ENCODE measurements at places on chromosomes 6 and 20.

DNA sequence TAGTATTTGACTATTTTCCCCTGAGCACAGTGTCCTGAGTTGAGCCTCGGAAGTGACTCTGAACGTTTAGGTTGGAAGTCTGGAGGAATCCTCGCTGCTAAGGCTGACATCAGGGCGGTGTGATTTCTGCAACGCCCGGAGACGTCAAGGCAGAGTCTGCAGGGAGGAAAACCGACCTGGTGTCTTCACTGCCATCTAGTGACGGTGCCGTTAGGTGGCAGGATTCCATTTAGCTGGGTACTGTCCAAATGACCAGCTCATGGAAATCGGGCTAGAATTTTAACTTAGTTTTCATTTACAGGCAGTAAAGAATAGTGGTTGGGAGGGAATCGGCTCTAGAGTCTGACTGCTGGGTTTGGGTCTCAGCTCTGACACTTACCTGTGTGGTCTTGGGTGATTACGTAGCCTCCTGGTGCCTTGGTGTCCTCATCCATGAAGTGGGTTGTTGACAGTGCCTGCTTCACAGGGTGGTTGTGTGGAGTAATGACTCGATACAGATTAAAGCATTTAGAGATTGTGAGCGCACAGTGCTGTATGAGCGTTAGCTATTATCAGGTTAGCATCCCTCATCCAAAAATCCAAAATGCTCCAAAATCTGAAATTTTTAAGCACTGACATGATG is 35.0 kb downstream of the FOXF2 start:
- no peak for DNase-seq

- no peak for DNase-seq
These were observed 37.9 kb downstream of the SCML4 start for GRCh38 chr6:107786179-107786578.

DNA sequence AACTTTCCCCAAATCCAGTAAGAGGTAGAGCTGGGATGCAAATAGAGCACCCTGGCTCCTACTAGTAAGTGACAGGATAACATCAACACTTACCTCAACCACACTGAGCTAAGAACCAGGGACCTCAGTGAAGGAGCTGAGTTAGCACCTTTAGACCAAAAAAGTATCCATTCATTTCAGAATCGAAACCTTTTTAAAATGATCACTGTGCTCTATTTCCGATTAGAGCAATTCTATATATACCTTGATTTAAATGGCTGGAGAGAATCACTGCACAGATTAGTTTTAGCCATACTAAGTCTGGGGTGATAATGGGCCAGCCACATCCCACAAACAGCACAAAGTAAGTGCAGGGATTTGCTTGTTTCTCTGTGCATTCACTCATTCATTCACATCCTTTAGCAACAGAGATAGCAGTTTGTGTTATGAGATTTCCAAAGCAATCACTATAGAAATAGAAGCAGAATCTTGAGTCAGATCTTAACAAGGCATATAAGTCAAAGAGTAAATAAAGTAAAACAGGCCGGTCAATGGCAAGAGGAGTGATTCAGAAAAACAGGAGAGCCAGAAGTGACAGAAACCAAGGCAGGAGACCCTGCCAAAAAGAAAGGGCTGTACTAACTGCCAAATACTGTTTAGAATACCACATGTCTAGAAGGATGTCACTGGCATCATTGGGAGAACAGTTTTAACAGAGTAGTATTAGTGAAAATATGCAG is 136.3 kb downstream of the KIF13A start:
- DNase-seq: no peak

DNA sequence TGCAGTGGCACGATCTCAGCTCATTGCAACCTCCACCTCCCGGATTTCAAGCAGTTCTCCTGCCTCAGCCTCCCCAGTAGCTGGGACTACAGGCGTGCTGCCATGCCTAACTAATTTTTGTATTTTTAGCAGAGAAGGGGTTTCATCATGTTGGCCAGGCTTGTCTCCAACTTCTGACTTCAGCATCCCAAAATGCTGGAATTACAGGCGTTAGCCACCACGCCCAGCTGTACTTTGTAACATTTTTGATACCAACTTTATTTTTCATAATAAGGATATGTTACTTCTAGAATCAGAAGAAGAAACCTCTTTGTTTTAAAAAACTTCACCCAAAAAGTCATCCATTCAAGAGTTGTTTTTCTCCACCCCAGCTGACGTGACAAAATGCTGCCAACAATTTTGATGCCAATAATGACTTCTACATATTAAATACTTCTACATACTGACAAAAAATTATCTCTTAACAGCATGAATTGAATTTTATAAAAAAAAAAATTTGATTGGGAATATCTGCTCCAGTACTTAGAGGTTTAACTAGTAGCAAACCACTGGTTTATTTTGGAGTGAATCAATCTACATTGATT is 22.5 kb upstream of the PRIM2 start:
- DNase-seq: no peak

DNA sequence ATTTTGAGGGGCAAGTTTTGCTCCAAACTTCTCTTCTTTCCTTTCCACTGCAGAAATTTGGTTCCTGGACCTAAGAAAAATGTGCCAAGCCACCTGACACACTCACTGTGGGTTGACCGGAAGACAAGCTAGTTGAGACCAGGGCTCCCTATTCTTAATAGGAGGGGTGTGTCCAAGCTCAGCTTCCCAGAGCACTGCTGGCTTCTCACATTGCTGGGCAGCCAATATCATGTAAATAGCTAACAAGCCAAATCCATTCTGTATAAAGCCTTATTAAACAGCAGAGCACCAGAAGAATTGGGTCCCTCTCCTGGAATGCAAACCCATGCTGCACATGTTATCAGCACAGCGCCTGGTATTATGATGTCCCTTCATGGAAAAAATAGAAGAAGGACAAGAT is 17.0 kb upstream of the SAMD3 start:
- DNase-seq: no peak

- DNase-seq: no peak
These were observed 303.6 kb upstream of the PRND start for GRCh38 chr20:4418141-4418540.

DNA sequence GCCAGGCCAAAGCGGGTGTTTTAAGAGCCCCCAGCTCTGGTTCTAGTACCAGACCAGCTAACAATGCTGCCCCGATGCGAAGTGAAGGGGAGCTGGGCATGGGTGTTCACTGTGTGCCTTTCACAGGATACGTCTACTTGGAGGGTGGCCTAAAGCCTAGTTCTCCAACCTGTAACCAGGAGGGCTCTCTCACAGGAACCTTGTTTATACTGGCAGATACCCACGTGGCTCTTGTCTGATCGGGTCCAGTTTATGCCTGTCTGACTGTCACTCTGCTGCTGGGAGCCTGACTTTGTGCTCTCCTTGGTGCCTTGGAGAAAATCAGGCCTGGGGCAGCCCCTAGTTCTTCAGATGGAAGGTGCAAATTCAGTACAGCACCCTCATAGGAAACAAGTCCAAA is 60.2 kb upstream of the RNF144B start:
- DNase-seq: no peak

GRCh38 chr6:137925141-137925698 is 58.2 kb downstream of the TNFAIP3 start:
- DNase-seq: no peak

Data from caudate nucleus (tissue), 63 donors.